ENCODE measurements at places on chromosomes 12 and 14. TPM values are rescaled to one million over a fixed set of nuclear protein-coding genes. Genes with fewer than 3 reads are reported as not detected.

The GPR84 gene
- not detected for polyA plus RNA-seq

DNA sequence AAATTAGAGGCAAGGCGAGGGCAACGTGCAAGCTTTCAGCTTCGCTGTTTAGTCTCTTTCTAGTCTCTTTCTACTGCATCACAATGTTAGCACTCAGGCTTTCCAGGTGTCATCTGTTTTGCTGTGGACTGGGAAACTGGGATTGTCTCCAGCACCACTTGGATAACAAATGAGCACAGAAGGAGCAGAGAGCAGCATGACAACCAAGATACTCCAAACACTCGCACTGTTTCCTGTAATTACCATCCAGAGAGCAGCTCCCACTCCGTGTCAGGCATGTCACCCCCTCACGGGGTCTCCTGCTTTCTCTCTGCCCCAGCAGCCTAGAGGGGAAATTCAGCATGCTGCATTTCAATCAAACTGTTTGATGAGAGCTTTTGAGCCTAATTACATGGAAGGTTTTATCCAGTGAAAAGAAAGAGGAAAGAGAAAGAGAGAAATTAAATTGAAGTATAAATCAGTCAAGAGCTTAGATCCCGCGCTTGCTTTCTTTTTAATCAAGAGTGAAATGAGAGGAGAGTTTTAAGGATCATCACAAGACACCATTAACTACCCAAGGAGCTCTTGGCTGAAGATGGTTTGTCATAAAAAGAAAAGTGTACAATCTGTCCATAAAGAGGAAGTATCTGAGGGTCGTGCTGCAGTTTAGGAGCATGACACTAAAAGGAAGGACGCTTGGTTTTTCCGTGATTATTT, 917.7 kb downstream of the DIO2 start:
- no peak for DNase-seq

DNA sequence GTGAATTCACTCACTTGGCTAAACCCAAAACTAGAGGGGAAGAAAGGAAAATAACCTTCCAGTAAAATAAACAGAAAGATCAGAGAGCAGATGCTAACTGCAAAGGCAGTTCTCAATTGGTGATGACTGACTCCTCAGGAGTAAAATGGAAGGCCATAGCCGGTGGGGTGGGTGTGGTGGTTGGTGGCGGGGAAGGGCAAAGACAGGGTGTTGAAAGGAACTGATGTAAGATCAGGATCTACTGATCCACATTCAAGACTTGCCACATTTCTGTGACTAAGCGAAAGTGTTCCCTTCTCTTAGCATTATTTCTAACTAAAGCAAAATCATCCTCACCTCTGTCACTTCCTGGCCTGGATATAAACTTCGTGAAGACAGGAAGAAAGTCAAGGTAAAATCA, 26.3 kb upstream of the TC2N start:
- DNase-seq, result no peak

DNA sequence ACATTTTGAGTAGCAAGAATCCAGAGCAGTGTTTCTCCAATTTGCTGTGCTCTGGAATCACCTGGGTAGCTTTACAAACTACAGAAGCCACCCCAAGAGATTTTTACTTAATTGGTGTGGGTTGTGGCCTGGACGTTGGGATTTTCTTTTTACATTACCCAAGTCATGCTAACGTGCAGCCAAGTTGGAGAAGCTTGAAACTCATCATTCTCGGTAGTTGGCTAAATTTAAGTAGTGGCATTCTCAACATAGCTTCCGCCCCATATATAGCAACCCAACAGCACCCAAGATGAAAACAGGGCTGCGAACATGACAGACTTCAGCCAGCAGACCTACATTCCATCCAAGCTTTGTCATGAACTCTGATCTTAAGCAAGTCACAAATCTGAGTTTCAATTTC, 25.0 kb downstream of the DAD1 start:
- DNase-seq, result no peak

- DNase-seq, result peak; percentile 71
Observed at GRCh38 chr12:52139579-52140062, 52.2 kb downstream of the KRT80 start.

DNA sequence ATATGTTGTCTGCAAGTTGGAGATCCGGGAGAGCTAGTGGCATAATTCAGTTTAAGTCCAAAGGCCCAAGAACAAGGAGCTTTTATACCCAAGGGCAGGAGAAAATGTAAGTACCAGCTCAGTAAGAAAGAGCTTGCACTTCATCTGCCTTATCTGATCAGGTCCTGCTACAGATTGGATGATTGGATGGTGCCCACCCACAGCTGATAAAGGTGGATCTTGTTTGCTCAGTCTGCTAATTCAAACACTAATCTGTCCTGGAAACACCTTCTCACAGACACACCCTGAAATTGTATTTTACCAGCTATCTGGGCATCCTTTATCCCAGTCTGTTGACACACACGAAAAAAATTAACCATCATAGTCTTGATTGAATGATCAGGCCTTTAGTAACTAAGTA, 230.7 kb upstream of the SLC16A7 start:
- DNase-seq, result no peak

DNA sequence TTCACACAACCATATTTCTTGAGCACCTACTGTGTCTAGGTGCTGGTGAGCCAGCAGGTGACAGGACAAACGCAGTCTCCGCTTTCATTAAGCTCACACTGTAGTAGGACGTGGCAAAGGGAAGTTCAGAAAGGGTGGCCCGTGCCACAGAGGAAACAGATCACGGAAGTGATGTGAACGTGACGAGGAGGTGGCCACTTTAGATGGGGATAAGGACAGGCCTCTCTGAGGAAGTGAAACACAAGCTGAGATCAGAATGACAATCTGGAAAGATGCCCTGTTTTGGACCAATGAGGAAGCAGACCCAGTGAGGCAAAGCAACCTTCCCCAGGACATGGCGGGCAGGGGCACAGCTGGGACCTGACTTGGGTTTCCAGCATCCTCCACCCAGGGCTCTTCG, 127.4 kb upstream of the PRMT8 start:
- DNase-seq, result no peak

The STON2 gene
- 3.4 TPM for polyA plus RNA-seq

The DDIT3 gene
- 133 TPM for polyA plus RNA-seq

DNA sequence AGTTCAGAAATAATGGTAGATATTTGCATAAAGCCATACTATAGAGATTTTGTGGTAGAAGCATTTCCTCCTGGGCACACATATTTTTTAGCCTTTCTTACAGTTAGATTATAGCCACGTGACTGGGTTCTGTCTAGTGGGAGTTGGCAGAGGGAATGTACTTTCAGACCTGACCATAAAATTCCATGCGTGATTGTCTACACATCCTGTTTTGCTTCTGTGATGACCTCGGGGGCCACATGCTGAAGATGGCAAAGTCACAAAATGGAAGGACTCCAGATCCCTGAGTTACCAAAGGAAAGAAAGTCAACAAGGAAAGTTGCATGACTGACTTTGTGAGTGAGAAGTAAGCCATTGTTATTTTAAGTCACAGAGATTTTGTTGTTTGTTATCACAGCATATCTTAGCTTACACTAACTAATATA, 14.6 kb upstream of the MIA2 start:
- DNase-seq, result no peak

GRCh38 chr14:55789406-55789805, 209.4 kb downstream of the KTN1 start:
- peak; percentile 40 for DNase-seq

DNA sequence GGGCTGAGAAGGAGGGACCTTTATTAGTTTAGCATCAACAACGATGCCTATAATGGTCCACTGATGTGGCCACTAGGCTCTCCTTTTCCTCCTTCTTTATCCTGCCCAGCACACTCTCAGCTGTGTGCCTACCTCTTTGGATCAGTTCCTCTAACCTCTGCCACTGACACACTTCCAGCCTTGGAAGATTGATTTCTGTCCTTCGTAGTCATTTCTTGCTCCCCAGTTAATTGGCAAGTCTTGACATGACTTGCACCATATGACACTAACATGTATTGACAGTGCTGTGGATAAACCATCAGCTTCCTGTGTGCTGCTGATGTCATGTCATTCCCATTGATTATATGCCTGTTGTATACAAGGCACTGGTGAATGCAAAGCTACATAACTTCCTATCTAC, 90.2 kb upstream of the PLEKHG7 start:
- DNase-seq, result no peak

The RILPL2 gene
- 3.3 TPM for polyA plus RNA-seq

Measured in hepatocyte (in vitro differentiated cells).